ENCODE measurements at places on chromosomes 6 and 20. TPM values are rescaled to one million over a fixed set of nuclear protein-coding genes. Genes with fewer than 3 reads are reported as not detected.
A peak's percentile ranks its signal among the peaks of the same experiment; 100 is the strongest.

- DNase-seq = no peak
- no peak overlapping the region for H3K4me3 ChIP-seq
- no peak overlapping the region for H3K27ac ChIP-seq
- no peaks in the 10 kb centered on the region for H3K36me3 ChIP-seq
- H3K4me1 ChIP-seq = peaks cover 5% of the 10 kb centered on the region
- peaks cover 3% of the 10 kb centered on the region for H3K27me3 ChIP-seq
These were observed 246.9 kb upstream of the PRDM1 start for GRCh38 chr6:105839266-105839665.

ATF6B gene
- 99.3 TPM for total RNA-seq

MYLK4 gene
- 0.65 TPM for total RNA-seq

GRCh38 chr6:31042806-31043205 lies 32.5 kb downstream of the MUC22 start:
- peaks cover 17% of the 10 kb centered on the region for H3K4me1 ChIP-seq
- H3K27ac ChIP-seq = no peak overlapping the region
- no peaks in the 10 kb centered on the region for H3K36me3 ChIP-seq
- no peak for DNase-seq
- no peak overlapping the region for H3K4me3 ChIP-seq

- H3K27me3 ChIP-seq = no peaks in the 10 kb centered on the region
- H3K27ac ChIP-seq = peak overlapping the region; percentile 85
- no peak for DNase-seq
- H3K36me3 ChIP-seq = peaks cover 4% of the 10 kb centered on the region
- peak overlapping the region; percentile 69 for H3K4me3 ChIP-seq
These were observed 11.6 kb downstream of the BACH2 start for GRCh38 chr6:90285042-90285481.

Measured in type B pancreatic cell (in vitro differentiated cells).